ENCODE measurements at places on chromosomes 5 and 9.

DNA sequence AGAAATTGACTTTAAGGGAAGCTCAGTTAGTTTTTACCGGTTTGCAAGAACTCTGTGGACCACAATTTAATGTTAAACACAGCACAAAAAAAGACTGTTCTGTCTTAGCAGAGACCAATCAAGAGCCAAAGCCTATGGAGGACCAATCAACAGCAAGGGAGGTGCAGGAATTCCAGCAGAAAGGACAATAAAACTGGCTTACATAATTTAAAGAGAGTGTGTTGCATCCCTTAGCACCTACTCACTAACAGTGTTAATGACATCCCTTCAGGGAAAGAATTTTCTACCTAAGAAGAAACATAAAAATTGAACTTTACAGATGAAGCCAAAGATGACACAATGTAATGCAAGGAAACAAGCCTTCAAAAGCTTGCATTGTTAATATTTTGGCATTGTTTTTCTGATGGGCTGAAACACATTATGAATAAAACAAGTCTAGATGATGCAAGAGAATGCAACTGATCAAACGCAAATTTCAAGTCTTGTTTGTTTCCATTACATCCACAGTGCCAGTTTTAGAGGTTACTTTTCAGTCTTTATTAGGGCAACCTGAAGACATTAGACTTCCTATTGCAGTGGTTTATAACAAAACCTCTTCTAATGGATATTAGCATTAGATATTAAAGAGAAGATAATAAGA lies 111.3 kb upstream of the FST start:
- DNase-seq: no peak

DNA sequence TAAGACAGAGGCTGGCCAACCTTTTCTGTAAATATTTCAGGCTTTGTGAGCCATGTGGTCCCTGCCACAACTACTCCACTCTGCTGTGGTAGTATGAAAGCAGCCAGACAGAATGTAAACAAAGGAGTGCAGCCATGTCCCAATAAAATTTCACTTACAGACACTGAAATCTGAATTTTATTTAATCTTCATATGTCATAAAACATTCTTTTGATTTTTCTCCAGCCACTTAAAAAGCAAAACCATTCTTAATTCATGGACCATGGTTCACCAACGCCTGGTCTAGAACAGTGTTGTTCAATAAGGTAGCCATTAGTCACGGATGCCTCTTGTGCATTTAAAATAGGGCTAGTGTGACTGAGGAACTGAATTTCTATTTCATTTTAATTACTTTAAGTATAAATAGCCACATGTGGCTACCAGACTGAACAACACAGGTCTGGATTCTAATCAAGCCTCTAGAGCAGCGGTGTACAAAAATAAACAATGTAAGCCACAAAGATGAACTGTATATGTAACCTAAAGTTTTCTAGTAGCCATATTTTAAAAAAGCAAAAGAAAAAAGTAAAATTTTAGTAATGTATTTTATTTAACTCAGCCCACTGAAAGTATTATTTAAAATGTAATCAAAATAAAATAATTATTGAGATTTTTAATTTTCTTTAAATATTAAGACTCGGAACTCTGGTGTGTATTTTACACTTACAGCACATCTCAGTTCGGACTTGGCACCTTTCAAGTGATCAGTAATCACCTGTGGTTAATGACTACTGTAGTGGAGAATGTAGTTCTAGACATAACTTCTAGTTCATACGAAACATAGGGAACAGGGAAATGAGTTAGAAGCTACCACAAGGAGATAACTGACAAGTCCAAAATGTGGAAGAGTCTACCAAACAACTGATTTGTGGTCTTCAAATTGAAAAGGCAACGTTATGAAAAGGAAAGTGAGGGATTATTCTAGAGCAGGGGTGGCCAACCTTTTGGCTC lies 14.3 kb downstream of the GEMIN5 start:
- DNase-seq: no peak

GRCh38 chr5:71483355-71483754 lies 27.9 kb downstream of the BDP1 start:
- DNase-seq: no peak

DNA sequence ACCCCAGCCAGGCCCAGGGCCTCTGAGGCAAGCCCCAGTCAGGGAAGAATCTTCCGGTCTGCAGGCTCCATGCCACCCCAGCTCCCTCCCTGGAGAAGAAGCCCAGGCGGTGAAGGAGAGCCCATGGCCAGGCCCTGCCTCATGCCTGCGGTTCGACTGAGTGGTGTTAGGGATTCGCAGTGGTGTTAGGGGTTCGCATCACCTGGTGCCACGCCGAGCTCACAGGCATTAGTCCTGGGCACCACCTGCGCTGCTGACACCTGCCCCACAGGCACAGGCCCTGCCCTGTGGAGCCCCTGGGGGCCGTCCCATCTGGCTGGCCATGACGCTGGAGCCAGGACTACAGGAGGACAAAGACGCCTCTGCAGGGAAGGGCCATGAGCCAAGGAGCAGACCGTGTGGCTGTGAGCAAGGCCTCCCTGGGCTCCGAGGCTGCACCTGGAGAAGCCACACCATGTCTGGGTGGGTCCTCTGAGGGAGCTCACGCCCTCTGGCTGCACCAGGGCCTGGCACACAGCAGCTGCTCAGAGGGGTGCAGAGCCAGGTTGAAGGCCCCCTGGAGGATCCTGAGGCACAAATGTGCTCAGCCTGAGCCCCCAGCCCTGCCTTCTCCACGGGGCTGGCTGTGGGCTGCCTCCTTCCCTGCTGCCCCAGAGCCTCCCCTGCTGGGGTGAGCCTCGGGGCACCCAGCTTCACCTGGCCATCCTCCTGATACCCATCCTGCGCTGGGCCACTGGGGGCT lies 27.6 kb upstream of the RNF130 start:
- DNase-seq: peak; percentile 40

- no peak for DNase-seq
These were observed 18.5 kb downstream of the IFNA5 start for GRCh38 chr9:21286659-21287058.
